CD4-positive, alpha-beta T cell treated with Interleukin-10 for 1 hour (primary cell): ENCODE measurements at places on chromosomes 5 and 9.

DNA sequence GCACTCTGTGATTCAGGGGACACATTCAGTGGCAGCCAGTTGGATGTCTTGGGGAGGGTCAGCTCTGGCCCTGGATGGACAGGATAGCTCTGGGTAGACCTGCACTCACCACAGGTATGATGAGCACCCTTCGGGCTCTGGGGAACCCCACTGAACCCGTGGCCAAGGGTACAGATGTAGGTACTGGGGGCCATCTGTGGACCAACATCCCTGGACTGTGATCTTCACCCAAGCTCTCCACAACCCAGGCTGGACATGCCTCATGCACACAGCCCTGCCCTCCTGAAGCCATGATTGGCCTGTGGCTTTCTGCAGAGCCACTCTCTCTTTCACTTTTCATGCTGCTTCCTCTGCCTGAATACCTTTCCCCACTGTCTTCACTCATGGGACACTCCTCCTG is 15.6 kb upstream of the ACSL6 start:
- peak; percentile 15 for DNase-seq

DNA sequence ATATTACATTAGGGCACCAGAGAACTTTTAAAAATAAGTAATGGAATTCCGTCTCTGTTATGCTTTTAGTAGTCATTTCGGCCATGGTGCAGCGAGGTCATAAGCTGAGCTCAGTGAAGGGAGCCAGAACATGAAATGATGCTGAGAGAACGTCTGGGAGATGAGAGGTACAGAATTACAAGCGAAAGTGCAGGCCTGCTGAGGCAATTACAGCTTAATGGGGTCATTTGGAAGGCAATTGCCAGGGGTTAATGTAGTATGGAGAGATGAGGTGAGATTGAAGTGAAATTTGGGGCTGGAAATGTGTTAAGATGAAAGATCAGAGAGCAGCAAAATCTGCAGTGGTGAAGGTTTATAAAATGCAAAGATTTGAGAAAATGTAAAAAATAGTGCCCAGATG is 96.5 kb downstream of the PBX3 start:
- no peak for DNase-seq

DNA sequence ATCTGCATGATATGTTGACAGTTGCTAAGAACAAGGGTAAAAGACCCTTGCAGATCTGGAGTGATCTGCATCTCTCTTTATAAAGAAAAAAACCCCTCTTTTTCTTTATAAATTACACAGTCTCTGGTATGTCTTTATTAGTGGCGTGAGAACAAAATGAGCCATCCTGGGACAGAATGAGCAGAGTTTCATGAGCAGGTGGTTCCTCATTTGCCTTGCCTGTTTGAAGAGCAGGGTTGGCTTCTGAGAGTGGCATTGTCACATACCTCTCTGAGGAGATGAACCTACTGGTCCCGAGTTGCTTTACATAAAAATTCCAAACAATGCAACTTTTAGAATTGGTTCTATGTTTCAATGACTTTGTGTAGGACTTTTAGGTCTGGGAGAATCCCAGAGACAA is 94.3 kb downstream of the INSYN2B start:
- DNase-seq = no peak

GRCh38 chr9:136865768-136866103 is 372 bp downstream of the EDF1 start:
- DNase-seq = no peak

DNA sequence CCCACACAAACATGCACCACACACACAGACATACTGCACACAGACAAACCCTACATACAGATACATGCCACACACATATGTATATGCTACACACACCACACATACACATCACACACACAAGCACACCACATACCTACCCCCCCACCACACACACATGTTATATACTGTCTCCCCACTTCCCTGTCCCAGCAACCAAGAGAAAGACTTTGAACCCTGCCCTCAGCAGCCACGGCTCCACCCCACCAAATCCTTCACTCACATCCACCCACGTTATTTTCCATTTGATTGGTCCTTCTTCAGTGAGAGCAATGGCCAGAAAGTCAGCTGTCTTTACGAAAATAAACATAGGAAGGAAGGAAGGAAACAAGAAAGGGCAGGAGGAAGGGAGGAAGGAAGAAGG is 479.8 kb downstream of the DIRAS2 start:
- DNase-seq = no peak

GRCh38 chr5:178416206-178416882 is 173.8 kb downstream of the COL23A1 start:
- DNase-seq = no peak

DNA sequence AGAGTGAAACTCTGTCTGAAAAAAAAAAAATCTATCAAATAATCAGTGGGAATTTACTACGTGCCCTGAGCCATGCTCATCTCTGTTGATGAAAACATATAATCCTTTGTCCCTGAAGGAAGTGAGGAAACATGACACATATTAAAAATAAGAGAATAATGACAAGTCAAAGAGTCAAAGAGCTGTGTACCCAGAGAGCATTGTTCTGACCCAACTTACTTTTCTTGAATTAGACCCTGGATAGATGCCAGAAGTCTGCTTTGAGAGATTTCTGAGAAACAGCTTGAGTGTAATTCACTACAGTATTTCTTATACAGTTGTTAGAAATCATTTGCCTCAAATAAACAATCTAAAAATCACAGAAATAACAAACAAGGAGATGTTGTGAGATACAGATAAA is 490.0 kb upstream of the PIK3R1 start:
- DNase-seq = no peak

- no peak for DNase-seq
These were observed 1.4 kb downstream of the NRG2 start for GRCh38 chr5:140041492-140042392.

DNA sequence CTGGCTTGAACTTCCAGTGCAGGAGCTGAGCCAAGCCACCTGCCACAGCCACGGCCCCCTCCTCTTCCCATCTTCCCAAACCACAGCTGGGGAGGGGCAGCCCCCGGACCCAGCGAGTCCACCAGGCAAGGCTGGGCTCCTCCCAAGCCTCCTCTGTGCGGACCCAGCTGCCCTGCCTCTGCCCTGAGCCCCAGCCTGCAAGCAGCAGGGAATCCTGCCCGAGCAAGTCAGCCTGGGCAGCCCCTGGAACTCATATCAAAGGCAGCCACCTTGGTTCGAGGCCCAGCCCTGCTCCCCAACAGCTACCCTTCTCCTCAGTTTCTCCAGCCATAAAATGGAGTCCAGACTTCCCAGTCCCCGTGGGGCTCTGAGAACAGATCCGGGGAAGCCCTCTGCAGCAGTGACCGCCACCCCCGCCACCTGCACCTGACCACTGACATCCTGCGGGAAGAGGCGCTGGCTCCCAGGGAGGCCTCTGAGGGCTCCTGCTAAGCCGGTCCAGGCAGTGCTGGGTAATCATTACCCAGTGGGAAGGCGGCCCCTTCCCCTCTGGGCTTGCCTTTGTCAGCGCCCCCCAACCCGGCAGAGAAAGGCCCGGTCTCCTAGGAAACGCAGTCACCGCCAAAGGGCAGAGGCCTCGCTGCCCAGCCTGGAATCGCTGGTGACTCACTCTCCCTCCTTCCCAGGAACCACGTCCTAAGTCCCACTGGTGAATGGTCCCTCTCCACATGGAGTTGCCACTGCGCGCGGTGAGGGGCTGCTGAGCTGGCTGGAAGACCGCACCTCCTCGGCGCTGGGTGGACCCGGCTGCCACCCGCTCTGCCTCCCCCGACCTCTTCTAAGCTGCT is 1.5 kb downstream of the VAV2 start:
- DNase-seq = no peak

DNA sequence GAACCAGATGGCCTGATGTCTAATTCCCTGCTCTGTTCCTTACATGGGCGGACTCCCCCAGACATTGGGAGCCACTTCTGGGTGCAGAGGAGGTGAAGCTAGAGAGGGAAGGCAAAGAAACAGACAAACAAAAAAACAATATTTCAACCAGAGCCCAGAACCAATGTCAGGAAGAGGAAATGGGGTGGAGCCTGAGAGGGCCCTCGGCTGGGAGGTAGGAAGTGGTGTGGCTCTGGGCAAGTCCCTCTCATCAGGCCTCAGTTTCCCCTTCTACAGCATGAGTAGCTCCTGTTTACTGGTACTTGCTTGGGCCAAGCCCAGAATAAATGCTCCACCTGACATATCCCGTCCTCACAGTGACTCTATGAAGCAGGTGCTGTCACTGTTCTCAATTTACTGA is 11.1 kb downstream of the SH2D3C start:
- no peak for DNase-seq

DNA sequence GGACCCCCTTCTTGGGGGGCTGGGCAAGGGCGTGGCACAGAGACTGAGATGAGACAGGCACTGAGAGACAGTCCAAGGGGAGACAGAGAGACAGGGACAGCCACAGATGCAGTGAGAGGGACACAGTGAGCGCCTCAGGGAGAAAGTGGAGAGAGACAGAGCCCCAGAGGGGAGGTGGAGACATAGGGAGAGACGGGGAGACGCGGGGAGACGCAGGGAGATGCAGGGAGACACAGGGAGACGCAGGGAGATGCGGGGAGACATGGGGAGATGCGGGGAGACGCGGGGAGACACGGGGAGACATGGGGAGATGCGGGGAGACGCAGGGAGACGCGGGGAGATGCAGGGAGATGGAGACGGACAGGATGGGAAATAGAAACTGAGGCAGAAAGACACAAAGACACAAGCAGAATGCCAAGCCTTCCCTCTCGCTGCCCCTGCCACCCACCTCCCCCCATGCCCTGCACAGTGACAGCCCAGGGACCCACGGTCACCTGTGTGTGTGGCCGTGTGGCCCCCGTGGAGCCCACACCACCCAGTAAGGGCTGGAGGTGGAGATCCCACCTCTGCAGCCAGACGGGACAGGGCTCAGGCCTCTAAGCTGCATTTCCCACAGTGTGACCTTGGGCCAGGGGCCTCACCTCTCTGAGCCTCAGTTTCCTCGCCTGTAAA is 8.8 kb downstream of the FIBCD1 start:
- DNase-seq = no peak

- DNase-seq = no peak
These were observed 69.3 kb downstream of the SHB start for GRCh38 chr9:37999588-38000189.

GRCh38 chr9:16469184-16469583 is 401.3 kb downstream of the BNC2 start:
- no peak for DNase-seq

DNA sequence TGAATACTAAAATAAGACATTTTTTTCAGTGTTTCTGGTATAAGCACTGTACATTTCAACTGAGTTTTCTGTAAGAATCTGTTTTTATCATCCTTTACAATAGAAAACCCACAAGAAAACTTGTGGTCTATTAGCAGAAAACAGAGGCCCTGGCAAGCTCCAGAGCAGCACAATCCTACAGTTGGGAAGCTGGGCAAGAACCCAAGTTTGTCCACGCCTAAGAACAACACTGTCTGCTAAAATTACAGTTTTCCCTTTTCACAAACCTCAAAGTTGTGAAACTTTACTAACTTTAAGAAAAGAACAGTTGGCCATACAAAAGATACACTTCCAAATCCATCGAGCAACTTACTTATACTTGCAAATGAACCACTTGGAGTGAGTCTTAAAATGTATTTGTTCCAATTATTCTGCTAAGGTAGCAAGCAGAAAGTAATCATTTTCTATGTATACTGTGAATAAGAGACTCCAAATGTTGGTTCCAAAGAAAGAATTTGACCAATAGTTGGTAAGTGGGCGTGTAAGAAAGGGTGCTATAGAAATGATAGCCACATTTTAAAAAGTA is 982.0 kb upstream of the ARRDC3 start:
- DNase-seq = no peak

- DNase-seq = no peak
These were observed 308.4 kb downstream of the PDE4D start for GRCh38 chr5:59584858-59585846.
